ENCODE measurements at places on chromosomes 5 and 9.

DNA sequence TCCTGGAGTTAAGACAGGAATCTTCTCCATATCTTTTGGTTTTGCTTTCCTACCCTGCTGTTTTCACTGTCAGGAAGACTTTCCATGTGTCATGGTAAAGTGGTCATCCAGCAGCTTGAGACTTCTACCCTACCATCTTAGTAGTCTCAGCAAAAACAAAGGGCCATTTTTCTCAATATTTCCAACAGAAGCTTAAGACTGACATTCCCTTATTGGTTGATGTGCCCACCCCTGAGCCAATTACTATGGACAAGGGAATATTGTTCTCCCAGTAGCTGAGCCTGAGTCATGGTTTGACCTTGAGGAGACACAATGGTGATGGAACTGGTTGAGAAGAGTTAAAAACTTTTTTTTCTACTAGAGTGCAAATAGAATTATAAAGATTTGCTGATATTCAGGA, 105.6 kb downstream of the CSNK1G3 start:
- DNase-seq = no peak

DNA sequence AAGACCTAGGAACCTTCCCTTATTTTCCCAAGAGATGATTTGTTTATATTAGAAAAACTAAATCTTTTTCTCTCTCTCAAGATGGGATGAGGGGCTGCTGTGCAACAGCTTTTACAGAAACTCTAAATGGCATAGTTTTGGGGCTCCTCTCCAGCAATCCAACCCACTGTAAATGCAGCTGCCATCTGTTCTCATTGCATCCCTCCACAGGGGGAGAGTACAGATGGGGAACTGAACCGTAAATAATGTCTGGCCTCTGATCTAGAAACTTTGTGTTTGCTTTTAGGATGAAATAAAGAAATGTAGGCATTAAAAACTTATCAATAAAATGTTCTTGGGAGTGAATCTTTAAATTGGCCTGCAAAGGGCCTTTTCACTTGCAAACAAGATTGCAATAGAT, 291.4 kb downstream of the MCTP1 start:
- DNase-seq = no peak

GRCh38 chr5:163807781-163808180, 302.4 kb downstream of the MAT2B start:
- DNase-seq = no peak

GRCh38 chr9:27426511-27427271, 97.4 kb upstream of the IFNK start:
- DNase-seq = no peak

- no peak for DNase-seq
These were observed 75.2 kb upstream of the SSBP2 start for GRCh38 chr5:81826128-81826527.

- no peak for DNase-seq
These were observed 94.4 kb upstream of the MAP1B start for GRCh38 chr5:72012906-72013305.

- no peak for DNase-seq
These were observed 83.8 kb upstream of the ERCC6L2 start for GRCh38 chr9:95791695-95792094.
